ENCODE measurements at places on chromosomes 5 and 9. TPM values are rescaled to one million over a fixed set of nuclear protein-coding genes. Genes with fewer than 3 reads are reported as not detected.
A peak's percentile ranks its signal among the peaks of the same experiment; 100 is the strongest.

DNA sequence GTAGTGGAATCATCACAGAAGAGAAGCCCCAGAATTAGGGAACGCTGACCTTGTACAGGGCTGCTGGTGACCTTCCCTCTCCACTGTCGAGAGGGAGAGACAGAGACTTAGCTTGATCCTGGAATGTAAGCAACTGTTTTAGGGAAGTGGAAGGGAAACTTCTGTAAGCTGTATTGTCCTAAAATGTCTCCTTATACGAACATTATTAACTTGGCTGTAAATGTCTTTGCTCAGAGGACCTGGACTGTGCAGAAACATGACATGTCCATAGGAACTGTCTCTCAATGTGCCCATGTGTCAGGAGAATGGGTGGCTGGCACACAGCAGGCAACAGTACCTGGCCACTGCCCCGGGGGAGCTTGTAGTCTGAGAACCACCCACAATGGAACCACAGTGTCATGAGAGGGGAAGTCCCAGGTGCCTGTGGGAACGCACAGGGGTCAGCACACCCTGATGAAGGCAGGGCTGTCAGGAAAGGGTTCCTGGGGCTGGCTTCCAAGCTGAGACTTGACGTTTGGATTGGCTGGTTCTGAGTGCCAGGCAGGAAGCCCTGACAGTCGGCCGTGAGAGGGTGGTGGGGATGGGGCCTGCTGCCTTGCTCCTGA is 34.0 kb downstream of the DAP start:
- no peak for DNase-seq

DNA sequence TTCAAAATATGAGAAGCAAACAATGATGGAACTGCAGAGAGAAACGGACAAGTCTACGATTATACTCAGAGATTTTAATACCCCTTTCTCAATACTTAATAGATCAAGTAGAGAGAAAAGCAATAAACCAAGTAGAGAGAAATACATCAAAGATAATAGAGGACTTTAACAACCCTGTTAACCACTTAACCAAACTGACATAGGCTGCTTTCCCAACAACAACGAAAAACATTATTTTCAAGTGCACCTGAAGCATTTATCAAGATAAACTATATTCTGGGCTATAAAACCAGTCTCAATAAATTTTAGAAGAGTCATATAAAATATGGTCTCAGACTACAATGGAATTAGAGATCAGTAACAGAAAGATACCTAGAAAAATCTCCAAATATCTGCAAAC is 67.4 kb downstream of the GNAQ start:
- DNase-seq, result no peak

DNA sequence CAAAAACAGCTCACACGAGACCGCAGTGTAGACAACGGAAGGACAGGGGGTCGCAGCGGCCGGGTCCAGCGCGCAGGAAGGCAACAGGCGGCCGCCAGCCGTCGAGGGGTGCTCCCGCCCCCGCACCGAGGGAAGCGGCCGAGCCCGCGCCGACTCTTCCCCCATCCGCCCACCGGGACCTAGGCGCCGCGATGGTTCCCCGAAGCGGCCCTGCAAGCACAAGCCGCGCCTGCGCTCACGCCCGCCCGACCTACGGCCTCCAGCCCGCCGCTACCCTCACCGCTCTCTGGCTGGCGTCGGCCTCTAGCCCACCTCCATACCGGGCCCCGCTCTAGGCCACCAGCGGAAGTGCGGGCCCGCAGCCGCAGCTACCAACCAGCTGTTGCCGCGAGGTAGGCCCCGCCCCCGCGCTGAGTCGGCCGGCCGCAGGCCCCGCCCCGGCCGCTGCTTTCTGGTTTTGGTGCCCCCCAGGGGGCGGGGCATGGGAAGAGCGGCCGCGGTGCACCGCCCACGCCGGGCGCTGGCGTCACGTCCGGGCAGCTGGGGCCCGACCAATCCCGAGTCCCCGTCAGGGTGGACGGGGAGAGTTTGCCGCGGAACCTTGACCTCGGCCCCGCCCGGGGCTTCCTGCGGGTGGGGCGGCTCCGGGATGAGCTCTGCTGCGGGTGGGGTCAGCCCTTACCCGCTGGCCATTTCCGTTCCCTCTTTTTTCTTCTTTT is at the start of gene SETX:
SETX (minus strand) TSS at position 350 of the 719 bp plus-strand sequence. CDS start 5,558 bp downstream, outside the sequence.
- DNase-seq, result peak; percentile 95

DNA sequence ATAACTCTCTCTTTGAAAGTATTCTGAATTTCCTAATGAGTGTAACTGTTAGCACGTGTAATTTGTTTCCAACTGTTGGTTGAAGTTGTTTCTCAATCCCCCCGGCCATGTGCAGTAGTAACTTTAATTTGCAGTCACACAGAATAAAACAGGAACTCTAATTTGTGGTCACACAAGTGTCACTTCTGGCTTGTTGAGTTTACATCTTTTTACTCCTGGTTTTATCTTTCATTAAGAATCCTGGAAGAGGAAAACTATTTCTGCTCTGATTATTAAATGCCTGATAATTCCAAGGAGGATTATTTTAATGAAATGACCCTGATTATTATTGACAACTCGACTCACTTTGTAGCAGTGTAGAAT is 1.2 kb downstream of the SCAMP1 start:
- DNase-seq, result no peak

DNA sequence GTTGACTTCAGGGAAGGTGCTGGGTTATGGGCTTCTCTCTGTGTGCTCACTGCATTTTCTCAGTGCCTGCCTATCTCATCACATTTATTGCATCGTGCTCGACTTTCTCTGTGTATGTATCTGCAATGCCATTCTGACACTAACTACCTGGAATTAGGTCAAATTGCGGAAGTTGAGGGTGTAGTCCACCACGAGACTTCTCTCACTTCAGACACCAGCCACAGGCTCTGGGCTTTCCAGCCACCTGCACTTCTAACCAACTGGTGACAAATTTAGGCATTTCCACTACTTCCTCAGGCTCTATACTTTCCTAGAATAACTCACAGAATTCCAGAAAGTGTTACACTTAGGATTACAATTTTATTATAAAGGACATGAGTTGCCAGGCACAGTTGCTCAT is 188.6 kb upstream of the ZNF608 start:
- DNase-seq, result no peak

DNA sequence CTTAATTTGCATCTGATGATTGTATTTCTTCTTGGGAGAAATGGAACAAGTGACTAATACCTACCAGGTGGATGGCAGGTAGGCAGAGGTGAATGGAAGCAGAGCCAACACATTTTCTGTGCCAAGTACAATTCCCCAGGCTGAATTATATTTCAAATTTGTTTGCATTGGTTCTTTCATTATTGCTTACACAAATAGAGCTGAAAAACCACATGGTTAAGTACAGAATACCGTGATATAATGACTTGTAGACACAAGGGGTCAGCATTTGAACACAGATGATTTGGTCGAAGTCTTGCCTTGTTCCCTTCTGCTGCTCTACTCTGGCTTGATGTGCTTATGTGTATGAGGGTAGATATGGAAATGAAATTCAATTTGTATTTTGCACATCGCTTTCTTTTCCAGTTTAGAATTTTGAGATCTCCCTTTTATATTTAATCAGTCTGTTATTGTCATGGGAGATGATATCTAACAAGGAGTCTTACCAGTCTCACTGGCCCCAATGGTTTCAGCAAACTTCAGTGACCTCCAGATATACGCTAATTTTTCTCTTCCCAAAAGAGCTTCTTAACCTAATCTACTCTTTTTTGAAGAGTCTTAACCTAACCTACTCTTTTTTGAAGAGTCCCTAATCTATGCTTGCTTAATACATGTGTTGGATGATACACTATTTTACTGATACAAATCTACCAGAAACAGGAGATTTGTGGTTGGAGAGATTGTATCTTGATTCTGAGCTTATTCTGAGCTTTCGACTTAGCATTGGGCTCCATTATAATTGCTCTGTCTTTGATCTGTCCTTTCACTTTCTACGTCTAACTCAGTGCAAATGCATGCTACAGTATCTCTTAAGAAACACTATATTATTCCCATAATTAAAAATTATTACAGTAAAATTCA is 88.1 kb downstream of the PCSK1 start:
- peak; percentile 71 for DNase-seq

GRCh38 chr5:77707791-77708190 is 68.3 kb downstream of the TBCA start:
- no peak for DNase-seq

GRCh38 chr9:3647652-3648051 is 121.9 kb upstream of the RFX3 start:
- no peak for DNase-seq

- no peak for DNase-seq
These were observed 43.7 kb downstream of the OR2V1 start for GRCh38 chr5:181087309-181087708.

DNA sequence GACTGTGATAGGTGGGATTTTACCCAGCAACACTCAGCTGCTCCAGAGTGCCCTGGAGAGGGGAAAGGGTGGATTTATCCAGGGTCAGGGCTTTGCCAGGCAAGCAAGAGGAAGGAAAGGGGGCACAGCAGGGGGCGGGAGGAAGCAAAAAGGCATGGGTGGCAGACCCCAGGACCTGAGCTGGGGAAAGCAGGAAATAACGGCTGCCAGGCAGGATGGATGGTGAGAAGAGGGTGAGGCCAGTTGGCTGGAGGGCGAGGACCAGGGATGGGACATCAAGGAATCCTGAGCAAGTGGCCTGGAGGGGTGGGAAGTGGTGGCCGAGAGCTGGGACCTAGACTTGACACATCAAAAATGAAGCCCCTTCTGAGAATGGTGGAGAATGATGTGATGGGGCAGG is 64.2 kb downstream of the DUSP1 start:
- DNase-seq, result no peak

DNA sequence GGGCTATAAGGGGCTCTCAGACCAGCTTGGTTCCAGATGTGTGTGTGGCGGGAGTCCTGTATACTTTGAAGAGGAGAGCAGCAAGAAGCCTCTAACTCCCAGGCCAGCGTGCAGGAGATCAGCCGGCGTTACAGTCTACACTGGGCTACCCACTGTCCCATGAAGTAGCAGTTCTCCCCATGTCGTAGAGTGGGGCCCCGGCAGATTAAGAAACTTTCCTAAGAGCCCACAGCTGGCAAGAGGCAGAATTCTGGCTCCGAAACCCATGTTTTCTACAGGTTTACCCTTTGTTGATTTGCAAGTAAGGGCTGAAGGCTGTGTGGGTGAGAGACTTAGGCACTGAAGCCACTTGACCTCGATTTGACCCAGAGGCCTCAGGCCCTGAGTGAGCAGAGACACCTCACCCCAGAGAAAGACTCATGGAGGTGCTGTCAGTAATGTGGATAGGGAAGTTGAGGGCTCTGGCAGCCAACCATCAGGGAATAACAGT is 881 bp upstream of the B4GALT1 start:
- no peak for DNase-seq

DNA sequence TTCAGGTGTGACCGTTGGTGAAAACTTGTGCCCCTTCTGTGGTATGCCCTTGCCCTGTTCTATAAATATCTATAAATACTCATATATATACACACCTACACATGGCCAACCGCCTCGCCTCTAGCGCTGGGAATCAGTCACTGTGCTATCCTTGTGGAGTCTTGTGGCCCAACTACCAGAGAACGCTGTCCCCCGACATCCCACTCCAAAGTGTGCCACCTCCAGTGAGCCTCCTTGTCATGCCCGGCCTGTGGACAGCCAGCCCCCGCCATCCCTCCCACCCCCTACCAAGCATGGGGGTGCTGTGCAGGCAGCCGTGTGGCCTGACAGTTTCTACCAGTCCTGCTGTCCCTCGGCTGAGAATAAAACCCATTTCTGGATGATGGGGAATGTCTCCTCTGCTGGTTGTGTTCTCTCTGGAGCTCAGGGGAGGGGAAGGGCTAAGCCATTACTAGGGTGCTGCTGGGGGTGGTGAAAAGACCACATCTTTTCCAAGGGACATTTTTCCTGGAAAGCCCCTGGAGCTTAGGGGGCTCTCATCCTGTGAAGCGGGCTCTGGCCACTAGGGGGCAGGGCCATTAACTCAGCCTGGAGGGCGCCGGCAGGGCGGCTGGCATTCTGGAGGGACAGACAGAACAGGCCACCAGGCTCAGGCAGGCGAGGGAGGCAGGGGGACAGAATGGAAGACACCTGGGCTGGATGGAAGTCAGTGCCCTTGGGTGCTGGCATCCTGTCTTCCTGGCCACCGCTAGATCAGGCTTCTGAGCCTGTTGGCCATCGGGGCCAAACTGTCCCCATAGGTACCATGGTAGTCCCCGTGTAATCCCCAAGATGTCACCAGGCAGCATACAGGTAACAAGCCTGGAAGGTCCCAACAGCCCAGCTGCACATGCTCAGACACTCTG is 20.7 kb downstream of the GOLGA2 start:
- DNase-seq, result peak; percentile 36

DNA sequence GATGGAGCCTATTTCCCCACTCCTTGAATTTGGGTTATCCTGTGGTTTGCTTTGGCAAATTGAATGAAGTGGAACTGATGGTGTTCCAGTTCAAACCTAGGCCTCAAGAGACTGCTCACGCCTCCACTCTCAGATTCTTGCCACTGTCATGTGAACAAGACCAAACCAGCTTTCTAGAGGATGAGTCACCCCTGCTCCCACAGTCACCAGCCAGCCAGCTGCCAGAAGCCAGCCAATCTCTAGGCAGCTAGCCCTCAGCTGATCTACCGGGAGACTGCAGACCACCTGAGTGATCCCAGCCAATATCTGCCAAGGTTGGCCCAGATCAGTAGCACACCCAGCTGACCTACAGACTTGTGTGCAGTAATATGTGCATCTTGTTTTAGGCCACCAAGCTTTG is 300.6 kb downstream of the TMEM38B start:
- no peak for DNase-seq

DNA sequence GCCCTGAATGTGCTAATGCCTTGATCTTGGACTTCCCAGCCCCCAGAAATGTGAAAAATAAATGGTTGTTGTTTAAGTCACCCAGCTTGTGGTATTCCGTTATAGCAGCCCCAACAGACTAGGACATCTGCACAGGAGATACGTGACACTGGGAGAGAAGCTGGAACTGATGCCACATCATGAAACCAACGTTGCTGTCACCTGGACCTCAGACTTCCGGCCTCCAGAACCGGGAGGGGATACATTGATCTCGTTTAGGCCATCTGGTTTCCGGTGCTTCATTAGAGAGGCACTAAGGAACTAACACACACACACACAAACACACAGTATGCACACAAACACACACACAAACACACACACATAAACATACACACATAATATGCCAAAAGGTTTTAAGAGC is 75.0 kb upstream of the ICE1 start:
- DNase-seq, result no peak

The SPINK6 gene
- polyA plus RNA-seq, result not detected

The PDCD1LG2 gene
- 16.9 TPM for polyA plus RNA-seq

The FYB1 gene
- not detected for polyA plus RNA-seq

The GFPT2 gene
- polyA plus RNA-seq, result 6.1 TPM

The EPB41L4B gene
- 1.7 TPM for polyA plus RNA-seq

The PCDHB14 gene
- polyA plus RNA-seq, result 0.86 TPM

The ABO gene
- not detected for polyA plus RNA-seq

The FPGS gene
- 43.2 TPM for polyA plus RNA-seq
